ENCODE measurements at places on chromosomes 1 and 21.

DNA sequence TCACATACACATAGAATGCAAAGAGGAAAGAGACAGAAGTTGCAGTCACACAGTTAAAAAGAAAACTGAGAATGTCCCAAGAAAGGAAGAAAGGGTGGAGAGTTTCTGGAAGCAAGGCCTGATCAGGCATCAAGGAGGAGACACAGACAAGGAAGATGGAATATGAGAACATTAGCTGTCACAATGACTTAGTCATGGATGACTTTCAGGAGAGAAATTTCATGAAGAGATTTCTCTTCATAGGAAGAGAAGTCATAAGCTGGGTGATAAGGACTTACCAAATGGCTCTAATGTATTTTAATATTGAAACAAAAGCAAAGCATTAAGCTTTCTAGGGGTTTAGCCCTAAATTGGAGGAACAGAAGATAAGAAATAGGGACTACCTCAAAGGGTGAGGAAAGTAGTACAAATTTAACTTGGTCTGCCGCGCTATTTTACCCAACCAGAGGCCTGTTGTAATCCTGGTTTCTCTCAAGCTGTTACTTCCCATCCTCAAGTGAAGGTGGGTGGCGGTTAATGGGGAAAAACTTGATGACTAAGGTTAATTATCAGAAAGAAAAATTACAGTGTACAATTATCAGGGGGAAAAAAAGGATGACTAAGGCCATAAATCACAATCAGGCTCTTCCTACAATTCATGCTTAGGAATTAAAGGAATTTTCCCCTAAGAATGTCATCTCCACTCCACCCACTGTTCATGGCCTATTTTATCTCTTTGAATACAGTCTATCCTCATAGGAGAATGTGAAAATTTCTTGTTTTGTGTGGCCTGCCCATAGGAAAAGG lies 93.9 kb upstream of the ADGRL2 start:
- DNase-seq: peak; percentile 77

- DNase-seq: peak; percentile 54
Measured at GRCh38 chr1:8113262-8114220, 87.4 kb upstream of the ERRFI1 start.

DNA sequence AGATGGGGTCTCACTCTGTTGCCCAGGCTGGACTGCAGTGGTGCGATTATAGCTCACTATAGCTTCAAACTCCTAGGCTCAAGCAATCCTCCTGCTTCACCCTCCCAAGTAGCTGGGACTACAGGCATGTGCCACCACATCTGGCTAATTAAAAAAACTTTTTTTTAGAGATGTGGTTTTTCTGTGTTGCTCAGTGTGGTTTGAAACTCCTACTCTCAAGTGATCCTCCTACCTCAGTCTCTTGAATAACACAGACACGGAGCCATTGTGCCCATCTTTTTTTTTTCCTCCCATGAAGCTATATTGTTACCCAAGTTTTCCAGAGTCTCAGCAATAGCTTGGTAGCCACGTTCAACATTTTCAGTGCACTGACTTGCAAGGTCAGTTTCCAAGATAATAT lies 2.7 kb downstream of the GIPC2 start:
- DNase-seq: no peak

GRCh38 chr1:30290581-30290980 lies 432.8 kb downstream of the MATN1 start:
- DNase-seq: no peak

GRCh38 chr1:229035748-229036082 lies 235.2 kb upstream of the RAB4A start:
- DNase-seq: no peak

DNA sequence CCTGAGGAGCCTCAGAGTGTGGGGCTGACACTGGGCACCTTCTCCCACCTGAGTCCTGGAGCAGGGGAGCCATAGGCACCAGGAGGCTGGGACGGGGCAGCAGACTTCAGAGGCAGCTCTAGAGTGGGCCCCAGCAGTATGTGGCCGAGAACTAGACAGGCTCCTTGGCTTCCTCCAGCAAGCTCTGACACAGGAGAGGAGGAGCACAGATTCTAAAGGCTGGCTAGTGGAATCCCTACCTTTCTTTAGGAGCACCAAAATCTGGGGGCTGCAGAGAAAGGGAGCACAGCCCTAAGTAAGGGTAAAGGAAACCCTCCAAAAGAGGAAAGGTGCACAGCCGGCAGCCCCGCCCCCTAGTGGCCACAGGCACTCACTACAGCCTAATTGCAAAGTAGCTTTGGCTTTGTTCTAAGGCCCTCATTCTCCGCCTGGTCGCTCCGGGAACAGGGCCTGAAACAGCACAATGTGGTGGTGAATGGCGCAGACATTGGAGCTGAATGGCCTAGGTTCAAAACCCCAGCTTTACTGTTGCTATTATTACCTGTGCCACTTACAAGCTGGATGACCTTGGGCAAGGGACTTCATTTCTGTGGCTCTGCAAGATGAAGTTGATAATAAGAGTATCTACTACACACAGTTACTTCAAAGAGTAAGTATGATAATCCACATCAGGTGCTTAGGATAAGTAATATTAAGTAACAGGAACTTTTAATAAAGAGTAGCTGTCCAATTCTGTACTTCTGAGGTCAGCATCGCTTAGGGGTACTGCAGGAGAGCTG lies 8.8 kb upstream of the GUCA2A start:
- DNase-seq: no peak

DNA sequence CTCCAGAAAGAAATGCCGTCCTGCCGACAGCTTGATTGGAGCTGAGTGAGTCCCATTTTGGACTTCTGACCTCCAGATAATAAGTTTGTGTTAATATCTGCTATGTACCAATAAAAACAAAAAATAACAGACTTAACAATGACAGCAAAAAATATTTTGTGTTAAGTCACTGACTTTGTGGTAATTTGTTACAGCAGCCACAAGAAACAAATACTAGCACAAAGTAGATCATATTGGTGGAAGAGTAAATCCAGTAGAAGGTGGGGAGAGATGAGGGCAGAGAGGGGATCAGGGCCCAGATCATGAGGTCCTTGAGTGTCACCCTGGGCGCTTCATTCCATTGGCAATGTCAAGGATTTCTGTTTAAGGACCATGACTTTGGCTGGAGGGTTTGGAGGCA lies 168.6 kb downstream of the DYRK1A start:
- DNase-seq: no peak

- no peak for DNase-seq
Measured at GRCh38 chr1:202834771-202835547, 24.2 kb downstream of the PCAT6 start.

GRCh38 chr1:235703506-235703905 lies 53.9 kb upstream of the GNG4 start:
- DNase-seq: peak; percentile 12

DNA sequence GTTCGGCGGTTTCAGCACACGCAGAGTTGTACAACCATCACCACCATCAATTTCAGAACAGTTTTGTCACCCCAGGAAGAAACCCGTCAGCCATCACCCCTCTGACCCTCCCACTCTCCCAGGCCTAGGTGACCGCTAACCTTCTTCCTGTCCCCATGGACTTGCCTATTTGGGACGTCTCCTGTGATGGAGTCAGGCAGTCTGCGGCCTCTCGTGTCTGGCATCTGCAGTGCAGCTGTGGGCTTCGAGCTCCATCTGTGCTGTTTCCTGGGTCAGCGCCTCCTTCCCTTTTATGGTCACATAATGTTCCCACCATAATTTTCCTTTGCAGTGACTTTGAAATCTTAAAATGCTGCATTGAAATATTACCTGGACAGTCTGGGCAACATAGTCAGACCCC lies 24.4 kb downstream of the SLC45A1 start:
- peak; percentile 84 for DNase-seq

- peak; percentile 59 for DNase-seq
Measured at GRCh38 chr1:15786581-15786980, 20.9 kb downstream of the UQCRHL start.

- no peak for DNase-seq
Measured at GRCh38 chr1:223525546-223525945, 132.3 kb downstream of the CCDC185 start.

DNA sequence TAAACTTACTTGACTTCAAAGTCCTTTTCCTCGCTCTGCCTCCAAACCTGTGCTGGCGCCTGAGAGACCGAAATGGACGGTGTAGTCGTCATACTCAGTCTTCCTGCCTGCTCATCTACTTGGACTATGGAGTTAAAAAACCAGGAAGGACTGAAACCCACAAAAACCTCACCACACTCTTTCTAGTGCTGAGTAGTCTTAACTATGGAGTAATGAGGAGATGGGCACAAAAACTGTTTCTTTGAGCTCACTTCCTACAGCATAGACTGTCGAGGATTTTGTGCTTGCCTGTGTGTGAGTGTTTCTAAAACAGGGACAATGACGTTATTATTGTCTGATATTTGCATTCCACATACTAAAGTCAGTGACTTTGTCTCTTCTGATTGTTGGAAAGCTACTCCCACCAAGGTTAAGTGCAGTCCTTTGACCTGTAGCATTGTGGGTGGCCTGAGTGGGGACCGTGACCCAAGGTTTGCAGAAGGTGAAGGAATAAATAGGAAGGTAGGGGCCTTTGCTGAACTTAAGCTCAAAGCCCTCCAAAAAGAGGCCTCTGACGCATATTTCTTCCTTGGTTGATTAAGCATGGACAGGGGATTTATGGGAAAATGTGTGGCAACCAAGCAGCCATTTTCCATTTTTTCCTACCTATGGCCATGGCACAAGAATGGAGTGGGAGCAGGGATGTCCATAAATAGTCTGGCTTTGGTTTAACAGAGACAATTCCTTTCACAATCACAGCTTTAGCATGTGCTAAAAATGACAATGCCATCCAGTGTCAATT lies 109.6 kb downstream of the ZBTB18 start:
- DNase-seq: no peak

DNA sequence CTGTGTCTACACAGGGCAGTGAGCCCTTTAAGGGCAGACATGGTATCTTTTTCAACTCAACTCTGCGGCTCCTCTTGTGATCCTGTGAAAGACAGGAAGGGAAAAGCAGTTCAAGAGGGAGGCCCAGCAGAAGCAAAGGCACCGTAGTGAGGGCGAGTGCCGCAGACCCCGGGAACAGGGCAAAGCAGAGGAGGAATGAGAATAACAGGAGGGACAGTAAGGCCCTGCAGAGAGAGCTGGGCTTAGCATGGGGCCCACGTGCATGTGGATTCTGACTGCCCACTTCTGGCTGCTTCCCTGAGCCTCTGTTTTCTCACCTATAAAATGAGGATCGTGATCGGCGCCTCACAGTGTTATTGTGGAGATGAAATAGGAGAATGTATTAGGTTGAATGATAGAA lies 409.3 kb downstream of the PTPRU start:
- no peak for DNase-seq

GRCh38 chr1:33007190-33008050 lies 29.3 kb downstream of the AK2 start:
- peak; percentile 86 for DNase-seq

DNA sequence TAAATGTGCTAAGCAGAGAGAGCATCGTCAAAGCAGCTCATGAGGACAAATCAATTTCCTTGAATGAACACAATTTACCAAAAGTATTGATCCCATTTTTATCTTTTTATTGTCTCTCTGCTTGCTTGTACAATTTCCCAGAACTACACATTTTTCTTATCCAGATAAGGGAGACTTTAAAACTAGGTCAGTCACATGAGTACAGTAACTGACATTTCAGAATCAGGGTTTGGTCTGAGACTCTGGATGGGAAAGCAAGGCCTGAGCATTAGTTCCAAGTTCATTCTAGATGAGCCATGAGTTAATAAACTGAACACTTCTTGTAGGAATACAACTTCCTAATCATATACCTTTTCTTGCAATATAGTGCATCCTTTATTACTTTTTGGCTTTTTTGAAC lies 11.5 kb upstream of the DENND2D start:
- no peak for DNase-seq

GRCh38 chr1:90987841-90988240 lies 34.0 kb downstream of the ZNF644 start:
- no peak for DNase-seq

GRCh38 chr1:152768847-152769533 lies 6.0 kb upstream of the LCE1F start:
- DNase-seq: peak; percentile 22

DNA sequence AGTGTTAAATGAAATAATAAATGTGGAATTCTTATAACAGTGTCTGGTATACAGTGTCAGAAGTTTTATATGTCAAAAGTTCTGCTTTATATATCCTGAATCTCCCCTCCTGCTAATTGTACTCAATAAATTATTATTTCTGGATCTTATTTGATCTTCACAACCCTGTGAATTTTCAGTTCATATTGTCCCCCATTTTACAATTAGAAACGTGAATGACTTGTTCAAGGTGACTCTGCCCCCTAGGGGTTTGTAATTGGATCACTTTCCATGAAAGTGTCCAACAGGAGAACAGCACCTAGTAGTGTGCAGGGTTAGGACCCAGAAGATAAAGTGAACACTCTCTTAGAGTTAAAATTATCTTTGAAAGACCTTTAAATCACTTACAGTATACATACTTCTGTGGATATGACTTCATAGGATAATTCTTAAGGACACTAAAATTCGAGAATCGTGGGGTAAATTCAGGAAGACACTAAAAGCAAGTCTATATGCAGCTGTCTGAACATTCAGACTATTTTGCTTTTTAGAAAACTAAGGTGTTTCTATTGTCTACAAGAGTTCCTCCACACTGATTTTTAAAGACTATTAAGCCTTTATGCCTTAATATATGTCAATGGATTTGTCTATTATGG lies 4.5 kb upstream of the DDR2 start:
- peak; percentile 70 for DNase-seq

DNA sequence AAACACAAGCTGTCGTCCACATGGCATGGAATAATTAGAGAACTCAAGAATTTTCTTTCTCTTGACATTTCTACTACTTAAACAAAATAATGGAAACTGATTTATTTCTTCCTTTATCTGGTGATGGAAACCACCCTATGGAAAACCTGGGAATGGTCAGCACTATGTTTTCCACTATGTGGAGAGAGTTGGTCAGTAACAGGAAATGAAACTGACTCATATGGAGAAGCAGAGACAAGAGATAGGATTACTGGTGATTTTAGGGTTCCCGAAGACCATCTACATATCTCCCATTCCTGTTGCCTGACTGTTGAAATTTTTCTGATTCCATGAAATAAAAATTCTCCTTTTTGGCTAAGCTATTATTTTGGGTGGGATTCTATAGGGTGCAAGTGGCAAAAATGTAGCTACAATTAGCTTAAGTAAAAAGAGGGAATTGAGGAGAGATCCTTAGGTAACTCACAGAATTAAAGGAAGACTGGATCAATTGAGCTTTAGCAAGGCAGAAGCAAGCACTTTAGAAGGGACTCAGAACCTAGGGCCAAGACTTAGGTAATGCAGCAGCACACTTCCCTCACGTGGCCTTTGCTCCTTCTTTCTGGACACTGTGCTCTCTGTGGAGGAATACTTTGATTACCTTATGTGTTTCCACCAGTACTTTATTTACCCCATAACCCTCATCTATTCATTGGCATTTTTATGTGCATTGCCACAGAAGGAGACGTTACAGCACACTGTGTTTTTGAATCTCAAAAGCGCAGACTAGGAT lies 89.6 kb downstream of the LEPR start:
- DNase-seq: peak; percentile 78

- DNase-seq: peak; percentile 85
Measured at GRCh38 chr1:89065079-89065868, at the start of gene GBP1. Gene GBP1 (minus strand): TSS chr1:89065208. CDS start chr1:89063234, 1,974 bp downstream.
